ENCODE measurements at places on chromosomes 2 and 18.

DNA sequence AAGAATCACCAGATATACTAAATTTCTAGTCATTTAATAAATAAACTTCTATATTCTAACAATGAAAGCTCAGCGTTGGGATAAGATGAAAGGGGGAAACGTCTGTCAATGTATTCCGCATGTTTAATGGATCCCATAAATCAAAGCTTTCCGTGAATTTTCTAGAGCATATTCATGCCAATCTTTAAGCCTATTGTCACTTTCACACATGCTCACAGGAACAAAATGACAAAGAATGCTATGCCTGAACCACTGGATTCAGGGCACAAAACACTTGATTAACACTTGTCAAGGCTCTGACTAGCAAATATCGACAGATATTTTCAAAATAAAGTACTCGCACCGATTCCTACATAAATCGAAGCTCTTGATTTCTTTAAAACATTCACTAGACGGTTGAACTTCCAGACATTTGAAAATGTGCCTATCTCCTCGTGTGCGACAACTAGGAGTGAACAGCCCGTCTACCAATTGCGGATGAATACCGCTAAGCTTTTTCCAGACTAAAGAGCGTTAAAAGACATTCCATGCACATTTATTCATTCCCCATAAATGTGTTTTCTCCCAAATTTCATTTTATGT is 1.8 kb downstream of the TLK1 start:
- no peak for DNase-seq

GRCh38 chr18:10511236-10511635 is 14.6 kb upstream of the NAPG start:
- no peak for DNase-seq

- no peak for DNase-seq
Measured at GRCh38 chr2:118954297-118955060, 12.5 kb downstream of the MARCO start.

GRCh38 chr18:57961411-57961810 is 82.6 kb upstream of the NEDD4L start:
- no peak for DNase-seq

DNA sequence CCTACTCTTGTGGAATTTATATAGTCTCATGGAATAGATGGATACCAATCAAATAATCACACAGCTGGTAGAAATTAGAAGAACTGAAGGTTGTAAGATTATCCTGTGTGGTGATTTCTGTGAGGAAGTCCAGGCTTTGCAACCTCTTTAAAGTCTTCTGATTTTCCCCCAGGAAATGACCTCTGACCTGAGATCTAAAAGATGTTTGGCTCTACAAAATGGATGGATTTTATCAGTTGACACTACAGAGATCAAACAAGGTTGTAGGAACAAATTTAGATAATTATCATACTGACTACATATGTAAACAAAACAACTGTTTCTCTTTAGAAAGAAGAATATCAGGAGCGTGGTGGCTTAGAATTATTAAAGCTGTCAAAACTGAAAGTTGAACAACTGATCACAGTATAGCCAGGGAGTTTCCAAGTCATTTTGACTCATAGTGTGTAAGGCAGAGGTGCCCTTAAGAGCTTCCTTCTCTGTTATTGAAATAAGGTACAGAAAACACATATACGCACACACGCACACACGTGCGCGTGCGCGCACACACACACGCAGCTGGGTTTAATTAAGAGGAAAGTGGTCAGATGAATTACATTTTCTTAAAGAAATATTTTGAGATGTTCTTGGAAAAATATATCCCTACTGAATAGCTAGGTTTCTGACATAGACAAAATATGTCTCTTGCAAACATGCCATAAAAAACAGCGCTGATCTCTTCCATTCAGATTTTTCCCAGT is 35.5 kb upstream of the PELI1 start:
- no peak for DNase-seq

DNA sequence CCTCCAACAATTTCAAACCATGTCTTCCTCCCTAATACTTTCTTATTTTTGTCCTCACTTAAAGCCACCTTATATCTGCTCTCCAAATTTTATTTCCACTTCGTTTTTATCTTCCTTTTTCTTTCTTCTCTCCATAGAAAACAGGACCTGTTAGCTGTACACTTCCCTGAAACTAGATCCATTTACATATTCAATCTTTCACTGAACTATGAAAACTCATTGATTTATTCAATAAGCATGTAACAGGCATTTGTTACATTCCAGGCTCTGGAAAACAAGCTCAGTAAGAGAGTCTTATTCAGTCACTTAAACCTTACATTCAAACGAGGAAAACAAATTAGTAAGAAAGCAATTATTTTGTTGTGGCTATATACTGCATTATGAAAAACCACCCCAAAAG is 1225.3 kb downstream of the SUCLG1 start:
- DNase-seq, result no peak

DNA sequence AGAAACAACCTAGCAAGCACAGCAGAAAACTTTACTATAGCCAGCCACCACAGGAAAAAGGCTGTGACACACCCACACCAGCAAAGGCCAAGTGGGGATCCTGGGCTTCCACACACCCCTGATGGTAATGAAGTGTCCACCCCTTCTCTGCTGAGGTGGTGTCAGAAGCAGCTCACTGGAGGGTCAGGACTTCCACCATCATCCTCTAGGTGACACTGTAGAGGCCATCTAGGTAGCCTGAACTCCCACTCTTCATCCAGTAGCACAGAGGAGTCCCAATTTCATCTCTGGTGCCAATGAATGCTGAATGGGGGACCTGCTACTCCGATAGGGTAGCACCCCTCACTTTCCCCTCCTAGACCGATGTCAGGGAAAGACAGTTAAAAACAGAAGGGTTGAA is 1544.4 kb downstream of the LRP1B start:
- no peak for DNase-seq

GRCh38 chr2:103284750-103285149 is 522.9 kb downstream of the TMEM182 start:
- no peak for DNase-seq

GRCh38 chr2:155357172-155357571 is 658.7 kb downstream of the KCNJ3 start:
- DNase-seq, result no peak

GRCh38 chr18:36543991-36544725 is 246.6 kb downstream of the FHOD3 start:
- no peak for DNase-seq

- no peak for DNase-seq
Measured at GRCh38 chr2:62270728-62271127, 74.8 kb downstream of the B3GNT2 start.

GRCh38 chr2:224650815-224651439 is 65.2 kb downstream of the CCDC195 start:
- DNase-seq, result no peak

DNA sequence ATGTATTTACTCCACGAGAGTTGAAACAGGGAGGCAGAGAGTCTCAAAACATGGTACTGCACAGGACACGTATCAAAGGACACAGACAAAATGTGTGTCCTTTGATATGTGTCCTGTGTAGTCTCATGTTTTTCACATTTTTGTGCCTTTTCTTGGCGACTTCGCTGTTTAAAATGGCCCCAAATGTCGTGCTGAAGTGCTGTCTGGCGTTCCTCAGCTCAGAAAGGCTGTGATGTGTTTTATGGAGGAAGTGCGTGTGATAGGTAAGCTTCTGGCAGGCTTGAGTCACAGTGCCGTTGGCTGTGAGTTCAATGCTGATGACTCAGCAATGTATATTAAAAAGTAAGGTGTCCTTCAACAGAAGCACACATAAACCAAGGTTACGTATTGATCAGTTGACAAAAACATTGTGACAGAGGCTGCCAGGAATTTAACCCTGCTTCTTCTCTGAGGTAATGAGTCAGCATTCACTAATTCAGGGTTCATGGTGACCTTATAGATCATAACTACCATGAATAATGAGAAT is 78.2 kb downstream of the DYSF start:
- DNase-seq, result no peak

DNA sequence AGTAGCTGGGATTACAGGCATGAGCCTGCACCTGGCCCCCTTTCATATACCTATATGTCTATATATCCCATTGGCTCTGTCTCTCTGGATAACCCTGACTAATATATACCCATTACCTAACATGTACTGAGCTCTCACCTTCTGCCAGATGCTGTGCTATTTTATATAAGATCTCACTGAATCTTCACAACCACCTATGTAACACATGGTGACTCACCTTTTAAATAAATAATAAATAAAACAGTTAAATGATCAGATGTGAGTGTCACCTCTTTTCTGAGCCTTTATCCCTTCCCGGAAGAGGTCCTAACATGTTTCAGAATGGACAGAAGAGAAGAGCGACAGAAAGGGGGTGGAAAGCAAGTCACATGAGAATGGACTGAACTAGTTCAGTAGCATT is 123.1 kb downstream of the SPIRE1 start:
- no peak for DNase-seq

DNA sequence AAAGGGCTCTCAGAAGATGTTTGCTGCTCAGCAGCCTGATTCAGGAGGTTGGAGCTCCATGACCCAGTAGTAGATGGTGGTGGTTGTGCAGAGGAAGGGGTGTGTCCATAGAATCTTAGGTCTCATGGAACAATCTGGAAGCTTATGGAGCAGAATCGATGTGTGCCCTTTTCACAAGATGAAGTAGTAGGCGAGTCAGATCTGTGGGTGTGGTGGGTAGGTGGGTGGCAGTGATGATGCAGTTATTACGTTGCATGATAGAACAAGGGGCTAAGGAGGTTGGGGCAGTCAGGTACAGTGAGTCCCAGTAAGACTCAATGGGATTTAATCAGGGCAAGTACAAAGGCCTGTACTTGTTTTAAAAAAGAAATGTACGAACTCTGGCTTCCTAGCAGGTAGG is 9.1 kb downstream of the TET3 start:
- DNase-seq, result no peak

GRCh38 chr18:62862466-62862865 is 147.1 kb downstream of the PHLPP1 start:
- DNase-seq, result no peak

- no peak for DNase-seq
Measured at GRCh38 chr2:107627926-107628325, 198.8 kb upstream of the RGPD4 start.

DNA sequence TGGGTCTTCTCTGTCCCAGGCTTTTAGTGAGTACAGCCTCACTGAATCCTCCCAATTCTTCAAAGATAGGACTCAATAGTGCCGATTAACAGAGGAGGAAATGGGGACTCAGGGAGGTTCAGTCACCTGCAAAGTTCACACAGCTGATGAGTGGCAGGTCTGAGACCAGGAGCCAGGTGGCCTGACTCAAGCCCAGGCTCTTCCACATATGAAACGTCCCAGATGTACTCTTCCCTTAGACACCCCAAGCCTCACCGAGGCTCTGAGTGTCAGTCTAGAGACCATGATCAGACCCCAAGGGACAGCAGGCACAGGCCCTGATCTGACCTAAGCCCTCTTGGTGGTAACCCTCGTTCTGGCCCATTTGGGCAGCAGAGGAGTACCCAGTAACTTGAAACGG is 115.2 kb downstream of the INHBB start:
- no peak for DNase-seq

DNA sequence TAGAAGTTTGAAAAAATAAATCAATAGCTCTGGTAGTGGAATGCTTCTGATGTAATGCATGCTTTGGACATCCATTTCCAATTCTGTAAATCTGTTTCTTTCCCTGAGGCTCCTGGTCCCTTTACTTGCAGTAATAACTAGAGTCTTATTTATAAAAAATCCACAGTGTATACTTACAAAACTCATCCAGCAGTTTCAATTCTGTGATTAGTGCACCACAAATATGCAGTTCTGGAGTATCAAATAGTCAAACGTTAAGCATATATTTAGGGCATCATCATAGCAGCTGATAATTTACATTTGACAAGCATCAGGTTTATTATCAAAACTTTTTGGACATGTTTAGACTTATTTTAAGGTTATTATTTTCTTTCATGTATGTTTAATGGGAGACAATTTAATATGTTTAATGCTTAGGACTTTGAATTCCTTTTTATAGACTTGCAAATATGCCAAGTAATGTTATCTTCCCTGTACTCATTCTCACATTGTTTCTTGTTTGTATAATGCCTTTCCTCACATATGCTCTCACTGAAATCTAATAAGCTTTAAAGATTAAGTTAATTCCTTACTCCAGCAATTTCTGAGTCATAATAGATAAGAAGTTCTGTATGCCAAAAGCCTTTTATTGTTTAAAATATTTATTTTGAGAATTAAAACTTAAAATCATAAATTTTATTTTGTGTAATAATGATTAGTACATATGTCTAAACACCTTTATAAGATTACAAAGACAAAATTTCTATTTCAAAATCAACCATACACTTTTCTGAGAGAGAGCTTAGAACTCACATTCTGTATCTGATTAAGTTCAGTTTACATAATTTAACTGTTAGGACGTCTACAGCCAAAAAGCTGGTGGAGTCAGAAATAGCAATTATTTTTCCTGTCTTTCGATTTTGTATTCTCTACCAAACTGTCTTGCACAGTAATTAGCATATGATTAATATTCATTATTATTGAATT is 341.5 kb upstream of the TMEFF2 start:
- no peak for DNase-seq

DNA sequence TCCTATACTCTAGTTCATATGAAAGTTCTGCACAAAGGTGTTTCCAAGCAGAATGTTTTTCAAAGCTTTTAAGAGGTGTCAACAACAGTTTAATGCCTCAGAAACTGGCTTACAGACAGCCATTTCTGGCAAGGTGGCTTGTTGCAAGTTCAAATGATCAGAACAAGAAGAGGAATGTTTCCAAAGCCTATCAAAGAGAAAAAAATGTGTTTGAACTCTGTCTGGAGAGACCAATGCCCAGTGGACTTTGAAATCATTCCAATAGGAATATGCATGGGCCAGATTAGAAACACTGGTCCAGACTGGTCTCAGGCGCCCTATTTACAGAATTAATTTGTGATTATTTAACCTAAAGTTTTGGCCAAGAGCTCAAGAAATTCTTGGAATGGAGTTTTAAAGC is 106.2 kb downstream of the CPS1 start:
- no peak for DNase-seq

DNA sequence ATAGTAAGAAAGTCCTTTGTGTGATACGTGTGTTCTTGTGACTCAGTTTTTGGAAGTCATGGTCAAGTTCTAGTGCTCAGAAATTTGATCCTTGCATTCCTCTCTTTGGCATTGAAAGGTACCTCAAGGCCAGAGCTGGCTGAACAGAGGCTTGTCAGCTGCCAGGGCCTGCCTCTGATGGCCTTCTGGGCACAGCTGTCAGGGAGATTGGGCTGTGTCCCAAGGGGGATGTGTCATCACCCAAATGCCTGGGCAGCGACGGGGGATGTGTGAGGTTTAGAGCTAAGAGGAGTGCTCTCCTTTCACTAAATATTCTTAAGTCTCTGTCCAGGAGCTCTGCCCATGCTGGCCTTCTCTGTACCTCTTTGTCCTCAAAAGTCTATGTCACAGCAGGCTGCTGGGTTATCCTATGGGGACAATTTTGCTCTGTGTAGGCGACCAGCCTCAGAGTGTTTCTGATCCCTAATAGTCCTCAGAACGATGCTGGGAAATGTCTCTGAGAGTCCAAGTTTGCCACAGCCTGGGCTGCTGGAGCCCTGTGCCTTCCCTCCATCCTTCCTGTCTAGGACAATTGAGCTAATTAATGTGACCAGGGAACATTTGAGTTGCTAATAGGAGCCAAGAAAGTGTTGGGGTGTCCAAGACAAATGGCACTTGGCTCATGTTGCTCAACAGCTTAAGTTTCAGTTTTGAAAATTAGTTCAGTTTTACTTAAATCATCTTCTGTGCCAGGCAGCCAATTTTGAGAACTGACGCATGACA is 115.4 kb upstream of the ZNF521 start:
- no peak for DNase-seq

- no peak for DNase-seq
Measured at GRCh38 chr2:143839456-143839855, 680.5 kb downstream of the ZEB2 start.

GRCh38 chr18:34495506-34495905 is 214.6 kb upstream of the DTNA start:
- DNase-seq, result no peak

GRCh38 chr18:2337552-2338141 is 233.7 kb downstream of the METTL4 start:
- DNase-seq, result no peak

Measured in stimulated activated CD8-positive, alpha-beta memory T cell treated with anti-CD3 and anti-CD28 coated beads, Interleukin-4, amount 100 ng/mL, for 1 hour (primary cell).